ENCODE measurements at places on chromosomes 4 and X. TPM values are rescaled to one million over a fixed set of nuclear protein-coding genes. Genes with fewer than 3 reads are reported as not detected.
A peak's percentile ranks its signal among the peaks of the same experiment; 100 is the strongest.

The IGFBP7 gene
- total RNA-seq = 947 TPM

GRCh38 chr4:87032884-87033533, 98.2 kb downstream of the AFF1 start:
- H3K4me3 ChIP-seq = peak overlapping the region; percentile 31
- H3K27ac ChIP-seq = peak overlapping the region; percentile 55
- H3K27me3 ChIP-seq = no peaks in the 10 kb centered on the region
- DNase-seq = no peak

DNA sequence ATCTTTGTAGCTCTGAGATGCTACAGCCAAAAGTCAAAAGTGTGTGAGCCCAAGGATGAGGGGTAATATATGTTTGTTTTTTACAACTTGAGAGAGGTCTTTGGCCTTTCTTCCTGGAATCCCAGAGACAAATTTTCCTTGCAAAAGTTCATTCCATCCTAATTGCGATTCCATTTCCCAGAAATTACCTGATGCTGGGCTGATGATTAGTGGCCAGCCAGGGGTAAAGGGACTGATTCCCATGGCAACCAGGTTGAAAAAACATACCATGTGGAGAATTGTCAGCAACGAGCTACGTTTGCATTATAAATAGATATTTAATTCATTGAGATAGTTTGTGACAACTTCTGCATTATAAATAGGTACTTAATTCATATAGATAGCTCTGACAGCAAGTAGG, 17.8 kb downstream of the IGSF1 start:
- no peak overlapping the region for H3K4me3 ChIP-seq
- no peaks in the 10 kb centered on the region for H3K4me1 ChIP-seq
- no peaks in the 10 kb centered on the region for H3K27me3 ChIP-seq
- DNase-seq = no peak
- no peak overlapping the region for H3K27ac ChIP-seq
- H3K36me3 ChIP-seq = no peaks in the 10 kb centered on the region

- no peak overlapping the region for H3K27ac ChIP-seq
- peaks cover 100% of the 10 kb centered on the region for H3K27me3 ChIP-seq
- DNase-seq = no peak
- no peaks in the 10 kb centered on the region for H3K36me3 ChIP-seq
- H3K4me1 ChIP-seq = peaks cover 28% of the 10 kb centered on the region
Observed at GRCh38 chr4:41750626-41751448, 2.3 kb upstream of the PHOX2B start.

GRCh38 chr4:144421839-144422565, 224.0 kb upstream of the HHIP start:
- DNase-seq = no peak
- H3K27ac ChIP-seq = no peak overlapping the region
- no peak overlapping the region for H3K4me3 ChIP-seq

DNA sequence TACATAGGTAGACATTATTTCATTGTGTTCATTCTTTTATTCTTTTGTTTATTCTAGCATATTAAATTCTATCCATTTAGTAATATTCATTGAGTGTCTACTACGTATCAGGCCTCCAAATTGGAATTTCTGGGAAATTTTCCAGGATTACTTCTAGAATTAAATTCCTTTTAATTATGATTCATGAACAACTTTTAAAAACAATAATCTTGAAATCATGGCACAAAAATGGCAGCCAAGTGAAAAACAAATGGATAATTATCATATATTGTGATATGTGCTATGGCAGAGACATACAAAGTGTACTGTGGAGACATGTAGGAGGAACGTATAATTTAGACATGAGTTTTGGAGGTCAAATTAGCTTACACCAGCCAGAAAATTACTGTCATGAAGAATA, 868.5 kb downstream of the FAT4 start:
- no peaks in the 10 kb centered on the region for H3K36me3 ChIP-seq
- no peaks in the 10 kb centered on the region for H3K4me1 ChIP-seq
- H3K4me3 ChIP-seq = no peak overlapping the region
- DNase-seq = no peak

The CXorf65 gene
- 4.9 TPM for total RNA-seq

DNA sequence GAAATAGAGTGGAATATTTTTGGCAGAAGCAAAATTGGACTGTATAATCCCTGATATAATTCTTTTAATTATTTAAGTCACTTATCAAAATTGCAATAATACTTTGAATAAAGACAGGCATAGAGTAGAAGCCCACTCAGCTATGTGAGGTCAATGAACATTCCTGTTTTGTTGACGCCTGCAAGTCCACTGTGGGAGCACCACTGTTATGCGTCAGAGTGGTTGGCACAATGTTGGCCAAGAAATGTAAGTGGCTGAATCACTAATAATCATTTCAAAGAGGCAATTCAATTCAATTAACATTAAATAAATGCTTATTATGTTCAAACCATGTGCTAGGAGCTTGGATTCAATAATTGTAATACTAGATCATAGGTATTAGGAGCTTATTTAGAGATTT, 221.0 kb downstream of the SPCS3 start:
- no peaks in the 10 kb centered on the region for H3K27me3 ChIP-seq
- no peak overlapping the region for H3K27ac ChIP-seq
- H3K4me3 ChIP-seq = no peak overlapping the region
- no peaks in the 10 kb centered on the region for H3K36me3 ChIP-seq
- no peaks in the 10 kb centered on the region for H3K4me1 ChIP-seq

GRCh38 chr4:123346330-123346940, 50.2 kb upstream of the SPRY1 start:
- no peaks in the 10 kb centered on the region for H3K36me3 ChIP-seq
- no peaks in the 10 kb centered on the region for H3K27me3 ChIP-seq
- no peaks in the 10 kb centered on the region for H3K4me1 ChIP-seq
- no peak overlapping the region for H3K27ac ChIP-seq
- no peak for DNase-seq

GRCh38 chr4:7382634-7383014, 52.1 kb downstream of the PSAPL1 start:
- no peaks in the 10 kb centered on the region for H3K27me3 ChIP-seq
- H3K4me1 ChIP-seq = no peaks in the 10 kb centered on the region
- H3K36me3 ChIP-seq = no peaks in the 10 kb centered on the region
- H3K4me3 ChIP-seq = no peak overlapping the region
- H3K27ac ChIP-seq = no peak overlapping the region
- DNase-seq = peak; percentile 56

The TLR2 gene
- 87.2 TPM for total RNA-seq

DNA sequence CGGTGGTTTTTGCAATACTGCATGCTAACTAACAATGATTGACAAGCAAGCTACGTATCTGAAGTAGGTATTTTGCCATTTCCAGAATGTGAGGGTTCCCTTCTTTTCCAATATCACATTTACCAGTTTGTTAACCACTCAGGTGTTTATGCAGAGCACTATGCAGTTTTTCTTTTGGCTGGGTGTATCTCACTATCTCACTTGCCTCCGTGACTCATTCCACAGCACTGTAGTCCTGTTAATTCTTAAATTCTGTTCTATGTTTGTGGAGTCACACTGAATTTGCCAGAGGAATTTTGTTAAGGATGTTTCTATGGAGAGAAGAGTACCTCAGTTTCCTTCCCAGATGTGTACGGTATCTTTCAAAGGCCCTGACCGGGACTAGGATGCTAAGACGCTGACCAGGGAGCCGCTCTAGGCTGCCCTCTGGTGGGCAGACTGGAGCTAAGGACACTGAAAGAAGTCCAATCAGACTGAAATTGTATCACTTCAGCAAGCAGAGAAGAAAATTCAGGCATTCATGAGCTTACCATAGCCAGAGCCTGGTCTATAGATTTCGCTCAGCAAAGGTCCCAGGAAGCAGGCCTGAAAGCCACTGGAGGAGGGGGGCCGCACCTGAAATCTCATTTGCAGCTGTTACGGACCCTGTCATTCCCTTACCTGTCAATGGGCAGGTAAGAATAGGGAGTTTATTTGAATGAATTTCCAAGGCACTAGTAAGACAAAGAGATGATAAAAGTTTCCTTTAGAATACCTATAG, 388.4 kb upstream of the SPOCK3 start:
- H3K27ac ChIP-seq = no peak overlapping the region
- no peaks in the 10 kb centered on the region for H3K27me3 ChIP-seq
- no peak overlapping the region for H3K4me3 ChIP-seq
- no peaks in the 10 kb centered on the region for H3K36me3 ChIP-seq
- no peaks in the 10 kb centered on the region for H3K4me1 ChIP-seq
- DNase-seq = no peak

- no peaks in the 10 kb centered on the region for H3K36me3 ChIP-seq
- H3K27ac ChIP-seq = no peak overlapping the region
- no peak for DNase-seq
- no peaks in the 10 kb centered on the region for H3K4me1 ChIP-seq
- no peaks in the 10 kb centered on the region for H3K27me3 ChIP-seq
Observed at GRCh38 chr4:109164011-109164410, 138.4 kb downstream of the COL25A1 start.

DNA sequence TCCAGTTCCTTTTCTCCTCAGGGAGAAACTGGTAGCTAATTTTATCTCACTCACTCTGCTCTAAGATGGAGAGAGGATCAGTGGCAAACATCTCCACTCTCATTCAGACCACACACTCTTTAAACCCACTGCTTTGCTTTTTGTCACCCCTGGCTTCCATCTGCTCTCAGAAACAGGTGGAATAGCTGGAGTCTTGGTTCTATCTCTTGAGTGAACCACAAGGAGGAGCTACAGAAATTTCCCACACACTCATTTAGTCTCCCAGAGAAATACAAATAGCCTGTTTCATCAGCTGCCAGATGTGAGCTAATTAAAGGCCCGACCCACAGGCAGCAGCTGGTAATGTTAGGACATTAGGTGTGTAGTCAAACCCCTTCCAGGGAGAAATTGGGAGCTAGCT, 96.6 kb downstream of the STPG2 start:
- no peaks in the 10 kb centered on the region for H3K36me3 ChIP-seq
- no peaks in the 10 kb centered on the region for H3K27me3 ChIP-seq
- H3K4me3 ChIP-seq = no peak overlapping the region
- DNase-seq = no peak

The MSANTD1 gene
- total RNA-seq = 2.6 TPM

GRCh38 chr4:42643685-42644084, 13.2 kb downstream of the ATP8A1 start:
- peaks cover 100% of the 10 kb centered on the region for H3K4me1 ChIP-seq
- DNase-seq = no peak
- peak overlapping the region; percentile 23 for H3K4me3 ChIP-seq
- H3K27ac ChIP-seq = peak overlapping the region; percentile 37
- no peaks in the 10 kb centered on the region for H3K36me3 ChIP-seq
- H3K27me3 ChIP-seq = no peaks in the 10 kb centered on the region

DNA sequence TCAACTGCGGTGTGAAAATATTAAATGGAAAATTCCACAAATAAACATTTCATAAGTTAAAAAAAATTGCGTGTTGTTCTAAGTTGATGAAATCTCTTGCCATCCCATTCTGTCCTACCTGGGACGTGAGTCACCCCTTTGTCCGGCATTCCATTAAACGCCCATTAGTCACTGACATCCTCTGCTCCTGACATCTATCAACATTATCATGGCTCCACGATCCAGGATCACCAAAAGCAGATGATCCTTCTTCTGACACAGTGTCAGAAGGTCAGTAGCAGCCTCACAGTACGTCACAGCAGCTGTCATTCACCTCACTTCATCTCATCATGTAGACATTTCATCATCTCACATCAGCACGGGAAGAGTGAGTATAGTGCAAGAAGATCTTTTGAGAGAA, 125.7 kb downstream of the ZNF827 start:
- H3K36me3 ChIP-seq = no peaks in the 10 kb centered on the region
- H3K4me1 ChIP-seq = peaks cover 5% of the 10 kb centered on the region
- H3K4me3 ChIP-seq = no peak overlapping the region
- no peak for DNase-seq

DNA sequence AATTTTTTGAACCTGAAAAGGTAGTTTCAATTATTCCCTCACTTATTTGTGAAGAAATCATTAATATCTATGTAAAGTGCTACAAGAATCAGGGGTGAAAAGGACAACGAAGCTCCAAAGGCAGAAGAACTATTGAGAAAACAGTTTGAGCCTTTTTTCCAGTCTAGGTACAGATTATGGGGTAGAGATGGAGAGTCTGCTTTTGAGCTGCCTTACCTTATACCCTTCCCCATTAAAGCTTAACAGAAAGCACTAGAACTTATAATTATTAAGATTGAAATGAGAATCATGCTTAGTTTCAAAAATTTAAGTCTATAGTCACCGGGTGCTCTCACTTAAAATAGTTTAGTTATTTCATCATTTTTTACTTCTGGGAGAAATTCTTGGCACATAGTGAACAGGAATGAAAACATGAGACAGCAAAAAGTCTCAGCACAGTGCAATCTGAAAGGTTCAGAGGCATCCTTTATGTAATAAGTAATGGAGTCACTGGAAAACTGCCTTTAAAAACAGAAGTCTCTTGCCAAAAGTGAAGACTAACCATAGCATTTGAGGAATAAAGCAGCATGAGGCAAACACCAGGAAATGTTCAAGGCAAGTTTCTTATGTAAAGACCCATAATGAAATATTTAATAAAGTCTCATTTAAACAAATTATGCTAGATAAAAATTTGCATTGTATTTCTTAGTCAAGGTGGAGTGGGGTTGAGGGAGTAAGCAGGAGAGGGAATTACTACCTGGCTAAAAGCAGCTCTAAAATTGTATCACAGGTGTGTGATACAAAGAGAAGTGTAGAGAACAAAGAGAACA, 5.1 kb upstream of the DCLK2 start:
- peaks cover 5% of the 10 kb centered on the region for H3K27me3 ChIP-seq
- H3K36me3 ChIP-seq = no peaks in the 10 kb centered on the region
- no peak overlapping the region for H3K27ac ChIP-seq
- H3K4me3 ChIP-seq = no peak overlapping the region
- DNase-seq = no peak

DNA sequence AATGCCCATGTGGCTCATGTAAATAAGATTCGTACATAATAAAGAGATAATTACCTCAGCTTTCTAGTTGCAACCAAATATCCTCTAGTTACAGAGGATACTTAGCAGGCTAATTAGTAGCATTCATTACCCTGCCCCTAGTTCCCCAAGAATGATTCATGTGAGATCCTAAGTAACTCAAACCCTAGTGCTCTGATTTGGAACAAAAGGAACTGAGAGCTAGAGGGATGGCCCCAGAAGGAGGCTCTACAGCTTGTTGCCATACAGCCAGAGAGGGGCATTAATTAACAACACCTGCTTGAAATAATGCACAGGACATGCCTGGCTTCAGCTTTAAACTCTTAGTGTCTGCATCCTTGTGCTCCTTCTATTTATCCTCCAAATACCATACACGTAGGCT, 32.6 kb upstream of the CBR4 start:
- H3K36me3 ChIP-seq = no peaks in the 10 kb centered on the region
- no peak overlapping the region for H3K4me3 ChIP-seq
- no peaks in the 10 kb centered on the region for H3K4me1 ChIP-seq
- DNase-seq = no peak
- no peak overlapping the region for H3K27ac ChIP-seq
